CD4-positive, alpha-beta T cell treated with Interferon gamma for 1 hour (primary cell): ENCODE measurements at places on chromosomes 5 and 9.

GRCh38 chr9:98211260-98211659 is 18.8 kb upstream of the CORO2A start:
- no peak for DNase-seq

GRCh38 chr9:84615544-84615943 is 54.0 kb upstream of the NTRK2 start:
- no peak for DNase-seq

GRCh38 chr9:89670801-89671434 is 66.1 kb downstream of the GADD45G start:
- DNase-seq: no peak

- DNase-seq: no peak
These were observed 7.4 kb downstream of the SLC22A4 start for GRCh38 chr5:132301344-132302271.
